Activated CD4-positive, alpha-beta T cell treated with anti-CD3 and anti-CD28 coated beads, Interleukin-2, amount 50 U/mL, for 16 hours (primary cell): ENCODE measurements at places on chromosomes 2 and 18.

- peak; percentile 39 for DNase-seq
These were observed 27.4 kb upstream of the CCNYL1 start for GRCh38 chr2:207683879-207684627.

DNA sequence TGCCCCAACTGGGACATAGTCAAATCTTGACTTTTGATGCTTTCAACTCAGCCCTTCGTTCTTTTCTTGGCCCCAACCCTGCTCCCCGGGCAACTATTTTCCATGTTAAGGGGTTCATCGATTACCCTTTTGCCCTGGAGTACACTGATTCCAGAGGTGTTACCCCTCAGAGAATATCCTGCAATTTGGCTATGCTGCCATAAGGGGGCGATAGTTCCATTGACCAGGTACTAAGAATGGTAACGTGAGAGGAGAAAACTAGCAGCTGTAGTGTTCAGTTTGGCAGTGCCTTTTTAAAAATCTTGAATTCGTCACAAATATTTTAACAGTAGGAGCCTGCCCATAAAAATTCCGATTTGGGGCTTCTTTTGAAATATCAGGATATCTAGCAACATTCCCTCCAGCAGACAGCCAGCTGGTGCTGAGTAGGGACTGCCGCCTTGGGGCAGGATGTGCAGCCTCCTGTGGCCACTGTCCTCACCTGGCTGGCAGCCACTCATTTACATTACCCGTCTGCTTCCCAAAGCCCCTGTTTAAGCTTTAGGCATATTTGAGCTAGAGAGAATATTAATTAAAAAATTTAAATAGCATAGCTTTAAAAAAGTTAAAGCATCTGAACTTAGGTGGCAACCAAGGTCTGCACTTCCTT, 146.3 kb upstream of the SKOR2 start:
- peak; percentile 39 for DNase-seq

GRCh38 chr2:54047091-54047490, 68.3 kb upstream of the ACYP2 start:
- peak; percentile 60 for DNase-seq

DNA sequence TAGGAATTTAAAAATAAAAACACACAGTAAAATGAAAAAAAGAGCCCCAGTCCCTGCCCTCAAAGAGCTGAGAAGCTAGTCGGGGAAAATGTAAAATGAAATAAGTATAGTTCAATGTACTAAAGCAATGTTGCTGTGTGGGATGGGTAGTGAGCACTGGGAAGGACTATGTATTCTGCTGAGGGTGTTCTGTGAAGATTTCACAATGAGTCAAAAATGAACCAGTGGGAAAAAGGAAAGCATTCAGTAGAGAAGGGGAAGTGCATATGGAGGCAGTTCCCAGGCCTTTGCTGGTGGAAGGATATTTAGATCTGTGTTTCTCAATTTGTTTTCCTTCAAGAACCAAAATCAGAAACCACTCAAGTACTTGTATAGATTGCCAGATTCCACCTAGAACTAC, 1094.7 kb upstream of the KLHL29 start:
- DNase-seq = no peak

DNA sequence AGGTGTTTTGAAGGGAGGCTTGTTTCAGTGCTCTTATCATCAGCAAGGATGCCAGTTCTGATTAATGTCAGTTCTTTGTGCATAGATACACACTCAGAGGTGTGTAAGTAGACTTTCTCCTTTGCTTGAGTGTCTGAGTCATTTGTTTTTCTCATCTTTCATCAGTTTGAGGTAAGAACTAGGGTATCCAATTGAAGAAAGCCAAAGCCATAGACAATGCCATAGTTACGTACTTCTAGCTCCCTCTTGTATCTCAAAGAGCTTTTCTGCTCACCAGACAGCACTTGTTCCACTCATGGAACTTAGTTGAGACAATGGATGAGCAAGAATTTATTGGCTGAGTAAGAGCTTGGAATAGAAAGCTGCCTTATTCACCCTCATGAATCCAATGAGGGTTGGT, 520.1 kb downstream of the PIK3C3 start:
- DNase-seq = no peak

DNA sequence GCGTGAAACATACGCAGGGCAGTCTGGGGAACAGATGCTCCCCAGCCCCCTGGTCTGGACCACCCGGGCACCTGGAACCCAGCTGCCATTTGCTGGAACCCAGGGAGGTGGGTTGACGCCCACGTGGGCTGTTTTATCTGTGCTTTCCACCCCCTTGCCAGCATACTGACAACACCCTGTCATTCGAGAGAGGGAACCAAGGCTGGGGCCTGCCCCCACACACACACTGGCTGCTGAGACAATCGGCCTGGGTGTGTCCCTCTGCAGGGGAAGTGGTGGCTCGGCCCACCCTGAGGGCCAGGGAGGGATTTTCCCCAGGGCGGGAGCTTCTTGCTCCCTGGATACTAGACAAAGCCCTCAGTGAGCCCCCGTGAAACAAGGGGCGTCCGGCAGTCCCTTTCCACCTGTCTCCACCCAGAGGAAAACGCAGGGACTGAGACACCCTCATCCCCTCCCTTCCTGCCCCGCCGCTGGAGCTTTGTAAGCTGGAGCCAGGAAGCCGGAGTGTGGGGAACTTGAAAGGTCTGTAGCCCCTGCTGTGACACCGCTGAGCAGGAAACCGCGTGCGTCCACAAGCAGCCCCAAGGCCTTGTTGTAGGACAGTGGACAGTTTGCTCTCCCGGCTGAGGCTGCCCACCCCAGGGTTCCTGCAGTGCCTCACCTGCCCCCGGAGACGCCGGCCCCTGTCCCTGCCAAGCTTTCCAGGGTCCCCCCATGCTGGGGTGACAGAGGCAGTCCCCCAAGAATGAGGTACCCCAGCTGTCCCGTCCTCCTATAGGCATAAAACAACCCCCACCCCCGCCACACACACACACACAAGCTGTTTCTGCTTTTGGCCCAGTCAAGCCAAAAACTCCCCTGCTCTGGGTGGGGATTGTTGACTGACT, 14.1 kb upstream of the KLF11 start:
- DNase-seq = peak; percentile 11

DNA sequence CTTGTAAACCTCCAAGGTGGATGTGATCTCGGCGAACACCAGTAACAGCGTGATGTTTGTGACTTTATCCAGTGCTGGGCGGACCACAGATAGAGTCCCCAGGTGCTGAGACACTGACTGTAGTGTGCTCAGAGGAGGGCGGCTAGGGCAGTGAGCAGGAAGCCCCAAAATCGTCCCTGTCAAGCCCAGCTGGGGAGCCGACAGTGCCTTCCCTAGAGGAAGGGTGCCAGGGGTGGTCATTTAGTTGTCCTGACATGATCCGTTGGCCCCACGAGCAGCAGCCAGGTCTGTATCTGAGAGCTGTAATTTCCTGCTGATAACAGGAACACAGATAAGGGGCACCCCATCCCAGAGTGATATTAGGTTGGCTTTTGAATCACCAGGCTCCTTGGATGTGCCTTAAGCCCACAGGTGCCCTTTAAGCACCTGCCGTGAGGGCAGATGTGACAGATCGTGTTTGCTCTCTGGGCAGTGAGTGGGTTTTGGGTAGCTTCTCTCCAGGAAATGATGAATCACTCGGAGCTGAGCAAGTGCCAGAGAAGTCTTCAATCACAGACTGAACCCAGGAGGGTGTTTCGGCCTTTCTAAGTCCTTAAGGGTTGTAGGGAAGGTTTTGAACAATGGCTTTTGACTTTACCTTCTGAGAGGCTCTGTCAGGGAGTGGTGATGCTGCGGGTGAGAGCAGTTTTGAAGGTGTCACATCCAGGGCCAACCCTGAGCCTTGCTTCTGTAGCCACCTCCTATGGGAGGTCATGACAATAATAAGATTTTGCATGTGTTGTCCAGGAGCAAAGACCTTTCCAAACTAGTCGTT, 7.7 kb downstream of the LPIN1 start:
- DNase-seq = peak; percentile 89

DNA sequence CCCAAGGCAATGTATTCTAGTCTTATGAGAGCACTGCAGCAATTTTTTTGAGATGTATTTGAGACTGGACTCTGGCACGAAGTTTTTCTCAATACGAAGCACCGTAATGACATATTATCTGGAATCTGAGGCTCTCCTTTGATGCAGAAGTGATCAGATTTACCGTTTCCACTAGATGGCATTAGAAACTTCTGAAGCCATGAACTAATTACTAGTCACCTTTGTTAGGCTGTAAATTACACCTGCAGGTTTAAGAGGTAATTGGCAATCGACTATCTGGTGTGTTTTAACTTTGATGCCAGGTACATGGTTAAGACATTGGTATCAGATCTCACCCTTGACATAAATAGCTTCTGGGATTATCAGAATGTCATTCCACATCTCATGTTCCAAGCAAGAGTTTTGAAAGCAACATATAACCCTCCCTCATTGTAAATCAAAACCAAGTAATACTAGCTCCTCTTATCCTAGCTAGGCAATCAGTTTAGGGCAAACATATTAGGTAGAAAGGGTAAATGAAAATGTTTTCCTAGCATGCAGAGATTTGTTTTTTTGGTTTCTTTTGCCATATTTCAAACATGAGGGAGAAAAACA, 254.6 kb upstream of the SPRED2 start:
- DNase-seq = no peak

DNA sequence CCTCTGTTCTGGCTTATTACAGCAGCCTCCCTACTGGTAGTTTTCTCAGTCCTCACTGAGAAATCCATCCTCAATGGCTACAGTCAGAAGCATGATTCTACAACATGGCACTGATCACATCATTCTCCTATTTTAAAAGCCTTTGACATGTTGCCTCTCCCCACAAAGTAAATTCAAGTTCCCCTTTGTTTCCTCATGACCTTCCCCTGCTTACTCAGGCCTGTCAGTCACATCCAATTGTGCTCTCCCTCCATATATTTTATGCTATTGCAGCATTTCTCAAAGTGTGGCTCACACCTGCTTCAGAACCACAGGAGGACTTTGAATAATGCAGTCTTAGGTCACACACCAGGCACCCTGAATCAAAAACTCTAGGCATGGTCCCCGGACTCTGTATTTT, 124.6 kb downstream of the SPOPL start:
- no peak for DNase-seq

DNA sequence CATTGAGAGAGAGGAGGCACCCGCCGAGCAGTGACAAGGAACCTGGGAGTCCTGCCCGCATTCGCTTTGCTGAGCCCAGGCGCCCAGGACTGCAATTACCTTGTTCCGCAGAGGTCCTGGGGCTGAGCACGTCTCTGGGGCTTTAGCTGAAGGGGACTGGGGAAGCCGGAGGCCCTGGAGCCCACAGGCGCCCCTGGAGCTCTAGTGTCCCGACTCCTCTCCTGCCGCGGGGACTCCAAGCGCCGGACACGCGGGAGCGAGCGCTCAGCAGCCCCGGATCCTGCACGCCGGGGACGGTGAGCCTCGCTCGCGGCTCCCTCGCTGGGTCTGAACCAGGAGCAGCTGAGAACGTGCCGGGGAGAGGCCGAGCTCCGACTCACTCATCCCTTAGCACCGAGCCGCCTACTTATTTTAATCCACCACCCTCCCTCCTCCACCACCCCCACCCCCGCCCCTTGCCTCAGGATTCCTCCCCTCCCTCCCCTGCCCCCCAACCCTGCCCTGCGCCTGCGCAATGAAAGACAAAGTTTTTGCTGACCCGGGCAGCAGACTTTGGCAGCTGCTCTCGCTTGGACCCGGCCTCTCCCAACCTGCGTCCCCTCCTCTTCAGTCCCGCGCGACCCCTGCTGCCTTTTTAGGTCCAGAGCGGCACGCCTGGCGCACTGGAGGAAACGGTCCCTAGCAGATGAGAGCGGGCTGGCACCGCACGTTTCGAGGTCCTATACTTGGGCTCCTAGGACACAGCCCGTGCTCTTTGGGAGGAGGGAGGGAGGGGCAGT, at the start of gene OSR1:
Gene OSR1 (minus strand): TSS at position 382 of the 779 bp plus-strand sequence. CDS start 4,818 bp downstream, outside the sequence.
- DNase-seq = no peak

- DNase-seq = no peak
These were observed 18.0 kb downstream of the MARCHF4 start for GRCh38 chr2:216354306-216354705.

DNA sequence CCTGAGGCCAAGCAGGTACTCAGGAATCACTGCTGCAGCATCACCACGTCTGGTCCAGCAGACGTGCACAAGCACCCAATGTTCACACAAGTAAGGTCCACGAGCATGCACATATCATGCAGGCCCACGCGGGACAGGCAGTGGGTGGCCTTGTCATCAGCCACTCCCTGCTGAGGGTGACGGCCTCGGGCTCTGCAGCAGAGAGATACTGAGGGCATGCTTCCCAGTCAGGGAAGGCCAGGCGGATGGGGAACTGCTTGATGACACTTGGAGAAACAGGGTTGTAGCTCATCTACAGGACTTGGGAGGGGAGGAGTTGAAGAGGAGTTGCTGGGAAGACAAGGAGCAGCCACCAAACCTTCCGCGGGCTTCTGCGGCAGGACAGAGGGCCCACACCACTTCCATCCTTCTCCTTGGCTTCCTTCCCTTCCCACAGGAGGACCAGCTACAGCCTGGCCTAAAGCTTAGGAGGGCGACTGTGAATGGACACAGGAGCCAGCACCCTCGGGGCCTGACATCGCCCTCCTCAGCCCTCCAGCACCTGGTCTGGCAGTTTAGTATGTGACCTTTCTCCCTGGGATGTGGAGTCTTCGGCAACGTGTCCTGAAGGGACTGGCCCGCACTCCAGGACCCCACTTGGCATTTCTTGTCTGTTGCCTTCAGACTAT, 15.2 kb downstream of the MFSD2B start:
- DNase-seq = no peak

GRCh38 chr18:58394046-58394445, 234.8 kb downstream of the ALPK2 start:
- no peak for DNase-seq

DNA sequence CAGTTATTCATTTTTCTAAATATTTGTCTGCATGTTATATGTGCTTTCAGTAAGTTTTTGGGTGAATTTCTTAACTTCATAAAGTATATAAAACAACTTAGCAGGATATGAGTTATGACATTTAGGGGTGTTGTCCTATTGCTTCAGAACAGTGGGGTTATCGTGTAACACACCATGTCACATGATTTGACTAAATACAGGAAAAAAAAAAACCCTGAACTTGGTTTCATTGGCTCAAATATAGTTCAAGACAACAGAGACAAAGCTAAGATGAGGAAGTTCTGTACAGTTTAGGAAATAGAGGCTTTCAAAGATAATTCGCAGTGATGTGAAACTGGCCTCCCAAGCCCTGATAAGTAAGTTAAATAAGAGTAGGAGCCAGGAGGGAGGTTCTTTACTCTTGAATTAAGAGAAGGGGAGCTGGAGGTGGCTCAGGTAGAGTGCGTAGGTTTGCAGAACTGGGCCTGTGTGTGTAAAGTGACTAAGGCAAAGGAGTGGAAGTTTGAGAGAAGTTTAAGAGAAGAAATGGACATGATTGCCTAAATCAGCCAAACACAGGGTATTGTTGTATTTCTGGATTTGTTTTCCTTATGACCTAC, 53.9 kb downstream of the LIMS1 start:
- DNase-seq = no peak

DNA sequence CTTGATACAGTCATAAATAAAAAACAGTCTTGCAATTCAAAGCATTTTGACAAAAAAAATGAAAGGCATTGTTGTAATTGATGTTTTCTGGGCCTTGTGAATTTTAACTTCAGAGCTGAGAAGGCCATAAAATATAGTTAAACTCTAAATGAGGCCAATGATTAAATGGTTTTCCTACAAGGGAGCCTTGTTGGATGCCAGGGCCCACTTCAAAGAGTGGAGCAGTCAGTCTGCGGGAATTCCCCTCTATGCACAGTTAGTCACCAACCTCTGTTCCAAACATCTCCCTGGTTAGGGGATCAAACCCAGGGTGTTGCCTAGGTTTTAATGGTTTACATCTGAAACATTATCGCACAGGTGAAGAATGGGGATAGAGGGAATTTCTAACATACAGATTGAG, 143.4 kb downstream of the NCKAP5 start:
- DNase-seq = no peak

- DNase-seq = no peak
These were observed 85.3 kb upstream of the EFEMP1 start for GRCh38 chr2:56008661-56009431.

GRCh38 chr2:19670303-19670702, 231.5 kb downstream of the TTC32 start:
- DNase-seq = no peak
